ENCODE measurements at places on chromosomes 2 and 18.

GRCh38 chr2:6920743-6921064, 3.5 kb downstream of the RNF144A start:
- H3K27ac ChIP-seq: peak overlapping the region; percentile 78
- no peak for DNase-seq
- no peaks in the 10 kb centered on the region for H3K27me3 ChIP-seq
- no peak overlapping the region for H3K4me3 ChIP-seq
- H3K36me3 ChIP-seq: no peaks in the 10 kb centered on the region
- H3K4me1 ChIP-seq: peaks cover 8% of the 10 kb centered on the region

DNA sequence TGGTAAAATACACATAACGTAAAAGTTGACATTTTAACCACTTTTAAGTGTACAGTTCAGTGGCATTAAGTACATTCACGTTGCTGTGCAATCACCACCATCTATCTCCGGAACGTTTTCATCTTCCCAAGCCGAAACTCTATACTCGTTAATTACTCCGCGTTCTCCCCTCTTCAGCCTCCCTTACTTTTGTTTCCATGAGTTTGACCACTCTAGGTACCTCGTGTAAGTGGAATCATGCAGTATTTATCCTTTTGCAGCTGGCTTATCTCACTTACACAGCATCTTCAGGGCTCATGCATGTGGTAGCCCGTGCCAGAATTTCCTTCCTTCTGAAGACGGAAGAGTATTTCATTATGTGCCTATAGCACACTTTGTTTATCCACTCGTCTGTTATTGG, 225.2 kb downstream of the SLC4A3 start:
- H3K4me3 ChIP-seq: no peak overlapping the region
- DNase-seq: no peak
- no peaks in the 10 kb centered on the region for H3K27me3 ChIP-seq
- no peak overlapping the region for H3K27ac ChIP-seq
- H3K4me1 ChIP-seq: no peaks in the 10 kb centered on the region

GRCh38 chr18:55862693-55863390, 274.9 kb upstream of the TCF4 start:
- no peaks in the 10 kb centered on the region for H3K27me3 ChIP-seq
- no peak for DNase-seq
- H3K27ac ChIP-seq: no peak overlapping the region

- H3K27ac ChIP-seq: no peak overlapping the region
- H3K27me3 ChIP-seq: no peaks in the 10 kb centered on the region
- no peak for DNase-seq
- H3K4me3 ChIP-seq: no peak overlapping the region
- H3K36me3 ChIP-seq: no peaks in the 10 kb centered on the region
Observed at GRCh38 chr18:12426924-12427323, 19.2 kb downstream of the PRELID3A start.

GRCh38 chr18:79784965-79785770, 12.6 kb upstream of the KCNG2 start:
- no peak overlapping the region for H3K27ac ChIP-seq
- H3K4me3 ChIP-seq: no peak overlapping the region
- H3K36me3 ChIP-seq: no peaks in the 10 kb centered on the region
- DNase-seq: no peak

DNA sequence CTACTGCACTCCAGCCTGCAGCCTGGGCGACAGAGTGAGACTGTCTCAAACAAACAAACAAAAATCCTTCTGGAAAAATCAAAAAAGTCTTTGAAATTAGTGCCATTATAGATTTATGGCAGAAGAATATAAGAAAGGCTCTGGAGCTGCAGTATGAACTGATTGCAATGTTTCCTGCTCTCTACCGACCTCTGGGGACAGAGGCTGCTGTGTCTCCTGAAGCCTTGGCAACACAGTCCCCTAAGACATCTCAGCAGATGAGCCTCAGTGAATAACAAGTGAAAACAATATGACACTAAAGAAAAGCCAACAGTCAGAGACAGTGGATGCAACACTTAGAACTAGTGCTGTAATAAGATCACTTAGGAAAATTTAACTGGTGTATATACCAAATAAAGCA, 494.9 kb upstream of the LRATD1 start:
- no peaks in the 10 kb centered on the region for H3K27me3 ChIP-seq
- no peak for DNase-seq
- no peak overlapping the region for H3K4me3 ChIP-seq
- H3K36me3 ChIP-seq: no peaks in the 10 kb centered on the region
- H3K27ac ChIP-seq: no peak overlapping the region

DNA sequence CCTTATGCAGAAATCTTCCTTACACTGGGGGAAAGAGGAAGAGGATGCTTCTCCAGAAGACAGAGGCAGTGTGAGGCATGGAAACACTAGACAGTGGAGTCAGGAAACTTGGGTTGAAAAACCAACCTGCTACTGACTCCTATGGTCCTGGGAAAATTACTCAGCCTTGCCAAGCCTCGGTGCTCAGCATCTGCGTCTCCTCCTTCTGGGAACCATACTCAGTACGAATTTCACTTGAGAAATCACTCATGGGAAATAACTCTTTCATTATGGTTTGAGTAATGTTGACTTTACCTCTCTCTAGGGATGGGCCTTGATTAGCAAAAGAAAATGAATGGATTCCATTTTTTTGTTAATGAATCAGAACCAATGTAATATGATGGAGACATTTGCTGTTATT, 96.5 kb downstream of the KCNE4 start:
- no peak overlapping the region for H3K27ac ChIP-seq
- no peak overlapping the region for H3K4me3 ChIP-seq
- no peaks in the 10 kb centered on the region for H3K36me3 ChIP-seq
- DNase-seq: no peak
- H3K4me1 ChIP-seq: no peaks in the 10 kb centered on the region
- no peaks in the 10 kb centered on the region for H3K27me3 ChIP-seq

- DNase-seq: no peak
- H3K27me3 ChIP-seq: no peaks in the 10 kb centered on the region
- H3K4me3 ChIP-seq: no peak overlapping the region
- no peaks in the 10 kb centered on the region for H3K4me1 ChIP-seq
- H3K27ac ChIP-seq: no peak overlapping the region
Observed at GRCh38 chr2:236852977-236853374, 232.7 kb upstream of the COPS8 start.

GRCh38 chr2:207054521-207054920, 111.2 kb downstream of the KLF7 start:
- no peak overlapping the region for H3K4me3 ChIP-seq
- H3K27me3 ChIP-seq: no peaks in the 10 kb centered on the region
- no peak overlapping the region for H3K27ac ChIP-seq
- no peak for DNase-seq
- no peaks in the 10 kb centered on the region for H3K36me3 ChIP-seq

GRCh38 chr2:201866643-201867473, 60.5 kb downstream of the CDK15 start:
- H3K4me3 ChIP-seq: no peak overlapping the region
- H3K27me3 ChIP-seq: no peaks in the 10 kb centered on the region
- DNase-seq: no peak
- H3K36me3 ChIP-seq: no peaks in the 10 kb centered on the region
- H3K27ac ChIP-seq: no peak overlapping the region
- no peaks in the 10 kb centered on the region for H3K4me1 ChIP-seq

DNA sequence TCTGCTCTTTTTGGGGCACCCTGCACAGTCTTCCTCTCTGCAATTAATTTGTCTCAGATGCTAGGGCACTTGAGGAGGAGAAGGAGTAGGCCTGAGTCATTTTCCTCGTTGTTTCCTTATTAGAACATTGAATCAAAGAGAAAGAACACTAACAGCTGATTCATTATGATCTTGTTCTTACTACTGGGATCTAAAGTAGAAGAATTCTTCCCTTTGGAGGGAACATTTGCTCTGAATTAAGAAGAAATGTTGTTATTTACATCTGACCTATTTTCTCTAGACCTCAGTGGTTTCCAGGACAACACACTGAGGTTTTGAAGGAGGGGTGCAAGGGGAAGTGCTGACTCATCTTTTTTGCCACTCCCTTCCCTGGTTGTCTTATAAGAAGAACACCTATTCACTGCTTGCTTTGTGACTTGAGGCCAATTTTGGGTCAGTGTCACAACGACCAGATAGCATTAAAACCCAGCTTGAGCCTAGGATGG, 24.3 kb upstream of the STAT1 start:
- H3K36me3 ChIP-seq: no peaks in the 10 kb centered on the region
- H3K4me3 ChIP-seq: no peak overlapping the region
- H3K27me3 ChIP-seq: no peaks in the 10 kb centered on the region

GRCh38 chr2:141728886-141729285, 401.9 kb downstream of the LRP1B start:
- no peak overlapping the region for H3K27ac ChIP-seq
- no peaks in the 10 kb centered on the region for H3K4me1 ChIP-seq
- H3K27me3 ChIP-seq: no peaks in the 10 kb centered on the region
- no peaks in the 10 kb centered on the region for H3K36me3 ChIP-seq

DNA sequence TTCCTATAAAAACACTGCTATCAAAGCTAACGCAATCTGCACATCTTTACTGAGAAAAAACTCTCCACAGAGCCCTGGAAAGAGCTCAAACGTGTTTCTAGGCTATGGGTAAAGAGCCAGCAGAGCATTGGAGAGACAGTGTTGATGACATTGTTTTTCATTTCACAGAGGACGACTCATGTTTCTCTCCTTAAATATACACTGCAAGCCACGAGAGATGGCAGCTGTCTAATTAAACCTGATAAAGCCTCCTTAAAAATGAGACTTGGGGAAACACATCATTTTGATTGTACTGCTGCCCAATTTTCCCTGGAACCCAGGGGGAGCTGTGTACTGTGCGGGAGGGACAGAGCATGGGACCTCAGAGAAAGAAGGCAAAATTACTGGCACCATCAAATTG, 294.3 kb upstream of the SETBP1 start:
- no peak for DNase-seq
- H3K4me1 ChIP-seq: no peaks in the 10 kb centered on the region
- H3K4me3 ChIP-seq: no peak overlapping the region
- H3K36me3 ChIP-seq: no peaks in the 10 kb centered on the region
- no peaks in the 10 kb centered on the region for H3K27me3 ChIP-seq
